ENCODE measurements at places on chromosomes 16 and 17.

DNA sequence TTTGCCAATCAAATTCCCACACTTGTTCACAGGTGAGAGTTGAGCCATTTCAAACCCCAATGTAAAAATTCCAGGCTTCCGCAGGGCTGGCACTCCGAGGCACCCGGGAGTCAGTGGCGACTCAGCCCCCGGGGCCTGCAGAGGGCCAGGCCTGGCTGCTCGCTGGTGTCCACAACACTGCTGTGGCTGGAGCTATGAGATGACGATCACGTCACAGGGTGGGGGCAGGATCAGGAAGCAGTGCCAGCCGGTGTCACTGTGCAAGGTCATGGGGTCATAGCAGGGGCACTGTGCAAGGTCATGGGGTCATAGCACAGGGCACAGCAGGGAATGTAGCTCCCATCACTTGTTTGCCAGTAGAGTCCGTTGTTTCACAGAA, 7.8 kb downstream of the VPS4A start:
- no peak for DNase-seq

DNA sequence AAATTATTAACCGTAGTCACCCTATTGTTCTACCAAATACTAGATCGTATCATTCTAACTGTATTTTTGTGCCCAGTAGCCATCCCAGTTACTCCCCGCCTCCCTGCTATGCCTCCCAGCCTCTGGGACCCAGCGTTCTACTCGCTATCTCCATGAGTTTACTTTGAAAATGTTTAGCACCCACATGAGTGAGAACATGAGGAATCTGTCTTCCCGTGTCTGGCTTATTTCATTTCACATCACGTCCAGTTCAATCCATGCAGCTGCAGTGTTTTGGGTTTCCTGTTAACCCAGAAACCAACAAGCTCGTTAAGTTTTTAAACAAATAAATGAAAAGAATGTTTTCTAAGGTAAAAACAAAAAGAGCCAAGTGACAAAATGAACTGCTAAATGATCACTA, 82.1 kb downstream of the VPS53 start:
- DNase-seq: no peak

DNA sequence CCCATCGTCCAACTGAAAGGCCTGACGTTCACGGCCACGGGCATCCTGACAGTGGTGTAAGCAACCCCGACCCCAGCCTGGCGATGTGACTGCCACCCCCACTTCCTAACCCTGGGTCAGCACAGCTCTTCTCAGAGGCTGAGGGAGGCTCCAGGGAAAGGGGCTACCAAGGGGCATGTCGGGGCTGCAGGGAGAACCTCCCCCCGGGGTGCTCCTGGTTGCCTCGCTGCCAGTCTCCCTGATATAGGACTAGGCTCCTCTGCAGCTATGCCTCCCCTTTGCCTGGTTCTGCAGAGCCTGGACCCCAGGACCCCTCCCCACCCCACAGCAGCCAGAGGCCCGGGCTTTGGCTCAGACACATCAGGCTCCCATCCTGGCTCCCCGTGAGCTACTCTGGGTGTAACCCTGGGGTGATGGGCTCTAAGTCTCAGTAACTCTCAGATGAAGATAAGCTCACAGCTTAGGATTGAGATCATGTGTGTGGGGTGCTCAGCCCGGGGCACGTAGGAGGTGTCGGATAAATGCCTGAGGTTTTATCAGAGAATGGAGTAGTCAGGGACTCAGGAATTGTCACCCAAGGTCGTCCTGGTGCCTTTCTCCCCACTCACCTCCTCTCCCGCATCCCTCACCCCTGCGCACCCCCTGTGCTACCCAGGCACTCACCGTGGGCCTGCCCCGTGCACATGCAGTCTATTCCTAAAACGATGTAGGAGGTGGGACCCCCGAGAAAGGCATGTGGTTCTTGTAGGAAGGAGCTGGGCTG, 10.6 kb downstream of the ITGAD start:
- DNase-seq: no peak

DNA sequence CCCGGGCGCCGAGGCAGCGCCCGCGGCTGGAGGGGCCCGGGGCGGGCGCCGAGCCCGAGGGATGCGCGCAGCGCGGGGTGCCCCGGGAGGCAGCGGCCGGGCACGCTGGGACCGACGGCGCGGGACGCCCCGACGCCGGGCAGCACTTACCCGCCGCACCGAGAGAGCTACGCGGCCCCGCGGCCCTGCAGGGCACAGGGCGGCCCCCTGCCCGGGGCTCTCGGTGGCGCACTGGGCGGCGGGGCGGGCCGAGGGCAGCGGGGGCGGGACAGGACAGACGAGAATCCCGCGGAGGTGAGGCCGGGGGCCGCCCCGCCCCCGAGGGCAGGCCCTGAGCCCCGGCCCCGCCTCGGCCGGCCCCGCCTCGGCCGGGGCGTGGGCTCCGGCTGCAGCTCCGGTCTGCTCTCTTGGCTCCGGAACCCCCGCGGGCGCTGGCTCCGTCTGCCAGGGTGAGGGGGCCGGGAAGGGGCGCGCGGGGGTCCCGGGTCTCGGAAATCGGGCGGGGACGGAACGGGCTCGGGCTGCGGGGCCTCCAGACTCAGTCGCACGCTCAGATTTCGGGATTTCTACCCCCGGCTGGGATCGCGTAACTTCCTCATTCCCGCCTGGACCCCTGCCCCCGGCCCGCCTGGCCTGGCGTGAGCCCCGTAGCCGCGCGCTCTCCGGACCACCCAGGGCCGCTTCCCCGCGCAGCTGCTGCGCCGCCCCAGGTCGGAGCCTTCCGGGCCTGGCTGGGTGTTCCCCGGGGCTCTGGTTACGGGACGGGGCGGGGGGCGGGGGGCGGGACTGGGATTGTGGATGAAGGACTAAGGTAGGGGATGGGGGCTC, at the start of gene PLD2:
Gene PLD2, plus strand, starts transcription at position 376 of the 828 bp plus-strand sequence. CDS start 621 bp downstream, outside the sequence.
- peak; percentile 84 for DNase-seq

GRCh38 chr16:81513204-81514040, 68.8 kb downstream of the CMIP start:
- no peak for DNase-seq

DNA sequence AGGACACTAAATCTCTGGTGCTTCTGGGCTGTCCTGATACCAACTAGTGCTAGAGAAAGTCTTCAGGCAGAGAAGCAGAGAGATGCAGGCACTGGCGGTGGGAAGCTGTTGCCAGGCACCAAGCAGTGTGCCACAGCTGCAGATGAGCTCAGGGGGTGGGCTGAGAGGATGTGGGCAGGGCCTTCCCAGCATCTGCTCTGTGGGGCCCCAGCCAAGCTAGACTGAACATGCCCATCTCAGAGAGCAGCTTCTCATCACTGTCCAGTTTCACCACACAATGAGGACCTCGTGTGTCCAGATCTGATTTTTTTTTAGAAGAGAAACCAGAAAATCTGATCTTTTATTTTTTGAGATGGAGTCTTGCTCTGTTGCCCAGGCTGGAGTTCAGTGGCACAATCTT, 17.1 kb downstream of the PSKH1 start:
- DNase-seq: peak; percentile 41

DNA sequence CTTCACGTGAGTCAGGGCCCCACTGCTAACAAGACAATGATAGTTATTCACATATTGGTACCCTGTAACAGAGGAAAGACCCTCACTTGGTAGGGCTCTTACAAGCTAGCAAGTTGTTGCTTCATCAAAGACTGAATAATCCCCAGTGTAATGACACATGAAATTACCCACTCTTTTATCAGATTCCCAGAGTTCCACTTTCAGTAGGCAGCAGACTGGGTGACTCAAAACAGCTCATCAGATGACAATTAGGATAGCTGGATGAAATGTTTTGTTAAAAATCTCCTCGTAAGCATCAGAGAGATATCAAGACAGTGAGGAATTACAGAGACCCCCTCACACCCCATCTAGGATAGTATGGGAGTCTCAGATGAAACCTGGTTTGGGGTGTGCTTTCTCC, 6.8 kb upstream of the OR1E2 start:
- no peak for DNase-seq

GRCh38 chr17:42249681-42250446, 26.3 kb downstream of the STAT5B start:
- no peak for DNase-seq

DNA sequence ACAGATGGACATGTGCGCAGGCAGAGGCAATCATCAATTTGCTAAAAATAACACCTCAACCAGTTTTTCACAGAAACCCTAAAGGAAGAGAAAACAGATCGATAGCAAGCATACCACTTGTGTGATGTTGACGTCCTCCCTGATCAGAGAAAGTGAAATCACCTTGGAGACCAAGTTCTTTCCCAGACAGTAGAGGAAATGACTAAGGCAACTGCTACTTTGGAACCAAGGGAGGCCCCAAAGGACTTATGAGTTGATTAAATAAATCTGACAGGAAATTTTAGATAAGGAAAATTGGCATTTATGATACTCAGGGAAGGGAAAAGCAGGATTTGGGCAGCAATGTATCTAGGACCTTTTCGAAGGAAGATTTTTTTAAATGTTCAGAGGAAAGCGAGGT, 267.1 kb upstream of the ASIC2 start:
- DNase-seq: no peak

- DNase-seq: peak; percentile 91
Measured at GRCh38 chr16:31134625-31135534, 647 bp downstream of the PRSS8 start.

- no peak for DNase-seq
Measured at GRCh38 chr17:73718912-73719311, 74.7 kb upstream of the SDK2 start.

DNA sequence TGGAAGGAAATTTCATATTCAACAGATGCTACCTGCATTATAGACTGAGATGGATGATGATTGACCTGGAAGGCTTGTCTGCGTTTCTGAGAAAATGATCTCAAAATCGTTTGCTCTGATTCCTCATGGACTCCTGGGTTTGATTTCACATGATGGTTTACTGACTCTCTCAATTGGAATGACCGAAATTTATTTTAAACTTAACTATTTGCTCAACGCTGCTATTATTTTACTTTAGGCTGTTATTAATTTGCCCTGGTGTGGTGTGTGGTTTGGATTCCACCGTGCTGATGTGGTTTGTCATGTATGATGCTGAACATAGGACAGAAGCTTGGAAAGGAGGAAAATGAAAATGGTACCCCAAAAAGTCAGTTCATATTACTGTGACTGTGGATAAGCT, 37.3 kb upstream of the ELAC2 start:
- DNase-seq: no peak

DNA sequence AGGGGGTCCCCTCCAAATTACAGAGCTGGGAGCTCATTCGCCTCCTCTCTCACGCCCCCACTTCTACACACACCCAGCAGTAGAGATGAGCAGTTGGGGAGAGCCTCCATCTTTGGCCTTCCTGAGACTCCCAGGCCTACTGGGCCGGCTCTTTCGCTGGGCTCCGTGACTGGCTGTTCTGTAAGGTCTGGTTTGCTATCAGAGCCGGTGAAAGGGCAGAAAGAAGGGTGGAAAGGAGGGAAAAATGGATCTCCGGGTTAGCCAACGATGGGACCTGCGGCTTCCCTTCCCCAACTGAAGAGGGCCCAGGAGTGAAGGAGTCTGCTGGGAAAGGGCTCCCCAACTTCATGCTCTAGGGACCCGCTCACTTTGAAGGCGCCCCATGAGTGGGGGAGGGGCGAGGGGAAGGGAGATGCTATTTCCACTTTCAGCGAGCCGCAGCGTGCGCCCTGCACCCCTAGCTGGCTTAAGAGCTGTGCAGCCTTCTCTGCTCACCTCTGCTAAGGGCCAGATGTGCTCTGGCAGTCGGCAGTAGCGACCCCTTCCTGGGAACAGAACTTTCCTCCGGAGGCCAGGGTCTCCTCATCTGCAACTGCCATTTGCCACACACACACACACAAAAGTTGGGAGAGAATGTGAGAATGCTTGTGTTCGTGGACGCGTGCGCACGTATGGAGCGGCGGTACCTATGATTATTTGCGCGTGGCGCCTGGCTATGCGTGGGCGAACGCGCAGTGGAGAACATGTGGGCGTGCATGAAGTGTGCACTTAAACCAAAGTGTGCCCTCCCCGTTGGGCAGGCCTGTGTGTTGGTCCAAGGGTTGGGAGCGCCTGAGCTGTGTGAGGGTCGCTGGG, 2.9 kb upstream of the FOXF1 start:
- no peak for DNase-seq

DNA sequence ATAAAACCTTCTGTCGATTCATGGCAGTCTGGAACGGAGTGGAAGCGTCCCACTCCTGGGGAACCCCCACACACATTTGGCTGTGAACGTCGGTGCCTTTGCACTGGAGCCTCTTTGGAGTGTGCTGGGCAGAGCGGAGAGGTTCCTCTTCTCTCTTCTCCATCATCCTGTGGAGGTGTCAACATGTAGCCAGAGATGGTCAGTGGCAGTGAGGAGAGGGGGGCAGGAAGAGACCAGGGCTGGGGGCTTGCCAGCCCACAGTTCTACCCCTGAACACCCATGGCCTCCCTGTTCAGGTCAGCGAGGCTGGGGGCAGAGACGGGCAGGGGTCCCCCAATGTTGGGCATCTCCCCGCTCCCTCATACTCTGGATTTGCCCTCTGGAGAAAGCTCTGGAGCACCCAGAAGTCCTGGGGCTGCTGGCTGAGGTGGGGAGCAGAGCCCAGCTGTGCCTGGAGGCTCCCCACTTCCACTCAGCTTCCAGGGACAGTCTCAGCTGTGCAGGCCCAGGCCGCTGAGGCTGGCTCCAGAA, 223.7 kb downstream of the SEC14L1 start:
- DNase-seq: no peak

DNA sequence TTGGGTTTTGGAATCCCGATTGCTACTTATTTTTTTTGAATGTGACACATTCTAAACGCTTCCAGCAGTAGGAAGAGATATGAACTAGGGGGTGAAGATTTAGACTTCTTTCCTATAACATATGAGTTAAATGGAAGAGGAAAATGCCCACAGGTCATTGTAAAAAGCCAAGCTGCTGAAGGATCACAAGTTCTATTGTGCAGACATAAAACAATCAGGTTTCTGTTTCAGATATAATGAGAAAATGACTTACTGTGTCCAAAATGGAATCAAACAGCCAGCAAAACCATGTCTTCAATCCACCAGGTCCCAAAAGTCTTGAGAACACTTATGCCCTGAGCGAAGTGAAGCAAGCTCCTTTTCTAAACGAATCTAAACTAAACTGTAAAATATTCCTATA, 157.0 kb upstream of the SOX9 start:
- DNase-seq: no peak

- DNase-seq: no peak
Measured at GRCh38 chr16:66539623-66540469, 10.1 kb downstream of the TK2 start.

DNA sequence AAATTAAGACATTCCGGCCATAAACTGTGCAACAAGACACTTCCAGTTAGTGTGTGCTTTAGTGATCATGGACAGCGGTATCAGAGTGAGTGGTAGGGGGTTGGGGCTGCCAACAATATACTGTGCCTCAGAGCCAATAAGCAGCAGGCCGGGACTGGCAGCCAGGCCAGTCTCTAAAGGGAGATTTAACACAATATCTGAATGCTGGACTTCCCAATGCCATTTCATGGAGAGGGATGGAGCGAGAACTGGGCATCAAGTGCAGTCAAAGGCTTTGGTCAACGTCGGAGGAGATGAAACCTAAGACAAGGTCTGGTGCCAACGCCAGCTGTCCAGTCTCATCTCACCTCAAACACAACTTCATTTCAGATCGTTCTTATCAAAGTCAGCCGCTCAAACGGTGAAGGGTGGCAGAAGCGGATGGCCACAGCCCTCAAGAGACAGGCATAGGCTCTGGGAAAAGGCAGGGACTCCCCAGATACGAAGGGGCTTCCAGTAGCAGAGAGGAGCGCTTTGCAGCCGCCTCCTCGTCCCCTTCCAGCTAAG, 935 bp downstream of the USP32 start:
- DNase-seq: no peak

Data from NCI-H2171 (cell line).